NB4 (cell line): ENCODE measurements at places on chromosomes 5 and 9.
A peak's percentile ranks its signal among the peaks of the same experiment; 100 is the strongest.

DNA sequence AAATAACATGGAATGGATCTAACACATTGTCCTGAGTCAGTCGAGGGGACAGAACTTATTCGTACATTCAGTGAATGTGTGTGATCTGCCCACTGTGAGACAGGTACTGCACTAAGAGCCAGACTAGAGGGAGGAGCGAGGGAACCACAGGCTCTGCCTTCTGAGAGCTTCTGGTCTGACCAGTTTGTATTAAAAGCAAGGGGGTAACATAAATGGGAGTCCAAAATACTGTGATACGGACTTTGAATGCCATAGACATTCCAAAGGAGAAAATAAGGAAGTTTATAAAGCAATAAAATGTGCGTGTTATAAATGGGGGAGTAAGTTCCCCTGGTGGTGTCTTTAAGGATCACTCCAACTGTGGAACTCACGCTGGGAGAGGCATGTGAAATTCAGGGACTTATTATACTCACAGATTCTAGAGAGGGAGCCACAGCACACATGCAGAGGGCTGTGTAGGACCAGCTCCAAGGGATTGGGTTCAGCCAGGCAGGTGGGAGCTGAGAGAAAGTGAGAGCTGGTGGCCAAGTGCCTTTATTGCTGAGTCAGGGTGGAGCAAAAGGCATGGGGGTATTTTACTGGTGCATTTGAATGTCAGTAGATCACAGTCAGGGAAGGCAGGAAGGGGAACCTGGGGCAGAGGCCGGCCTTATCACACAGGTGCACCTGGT lies 186.5 kb upstream of the WWC1 start:
- DNase-seq: no peak

DNA sequence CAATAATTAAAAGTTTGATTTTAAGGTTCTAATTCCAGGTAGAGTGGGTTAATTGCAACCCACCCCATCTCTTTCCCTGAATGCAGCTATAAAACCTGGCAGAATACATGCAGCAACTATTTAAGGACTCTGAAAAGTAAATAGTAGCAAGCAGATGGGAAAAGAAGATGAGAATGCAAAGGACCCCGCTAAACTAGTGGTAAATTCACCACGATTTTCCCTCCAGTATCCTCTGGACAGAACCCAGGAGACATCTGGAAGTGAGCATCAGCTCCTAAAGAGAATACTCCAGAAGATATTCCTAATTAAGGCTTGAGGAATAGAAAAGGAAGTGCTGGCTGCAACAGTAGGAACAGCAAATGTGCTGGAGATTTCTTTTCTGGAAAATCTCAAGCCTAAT lies 170.9 kb downstream of the FRMD3 start:
- DNase-seq: no peak

DNA sequence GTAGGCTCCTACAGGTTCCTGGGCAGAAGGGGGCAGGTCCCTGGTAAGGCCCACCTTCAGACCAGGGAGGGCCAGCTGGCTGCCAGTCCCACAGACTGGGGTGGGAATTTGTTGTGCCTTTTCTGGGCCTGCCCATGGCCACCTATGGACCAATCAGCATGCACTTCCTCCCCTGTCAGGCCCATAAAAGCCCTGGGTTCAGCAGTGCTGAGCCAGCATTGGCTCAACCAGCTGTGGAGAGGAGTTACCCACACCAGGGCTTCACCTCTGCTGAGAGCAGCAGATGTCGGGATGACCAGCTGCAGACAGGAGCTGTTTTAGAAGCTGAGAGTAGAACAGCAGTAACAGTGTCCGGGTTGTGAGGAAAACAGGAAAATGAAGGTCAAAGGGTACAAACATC lies 373.4 kb upstream of the ACO1 start:
- peak; percentile 12 for DNase-seq

GRCh38 chr9:20242510-20243189 lies 379.6 kb downstream of the MLLT3 start:
- peak; percentile 23 for DNase-seq

GRCh38 chr9:94928691-94929368 lies 202.3 kb downstream of the AOPEP start:
- DNase-seq: no peak

DNA sequence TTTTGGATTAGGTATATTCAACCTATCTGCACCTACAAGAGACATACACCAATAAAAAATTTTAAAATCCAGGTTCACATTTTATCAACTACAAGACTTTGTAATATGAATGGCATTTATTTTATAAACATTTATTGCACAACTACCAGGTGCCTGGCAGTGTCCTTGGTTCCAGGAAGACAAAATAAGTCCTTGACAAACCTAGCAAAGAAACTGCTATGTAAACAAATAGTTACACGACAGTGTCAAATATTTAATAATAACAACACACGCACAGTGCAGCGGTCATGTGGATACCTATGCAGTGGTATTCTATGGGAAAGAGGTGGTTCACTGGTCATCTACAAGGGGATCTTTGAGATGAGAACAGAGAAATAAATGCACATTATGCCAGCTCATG lies 120.7 kb downstream of the MYO10 start:
- DNase-seq: no peak

GRCh38 chr5:78286290-78286689 lies 8.2 kb downstream of the AP3B1 start:
- peak; percentile 75 for DNase-seq

DNA sequence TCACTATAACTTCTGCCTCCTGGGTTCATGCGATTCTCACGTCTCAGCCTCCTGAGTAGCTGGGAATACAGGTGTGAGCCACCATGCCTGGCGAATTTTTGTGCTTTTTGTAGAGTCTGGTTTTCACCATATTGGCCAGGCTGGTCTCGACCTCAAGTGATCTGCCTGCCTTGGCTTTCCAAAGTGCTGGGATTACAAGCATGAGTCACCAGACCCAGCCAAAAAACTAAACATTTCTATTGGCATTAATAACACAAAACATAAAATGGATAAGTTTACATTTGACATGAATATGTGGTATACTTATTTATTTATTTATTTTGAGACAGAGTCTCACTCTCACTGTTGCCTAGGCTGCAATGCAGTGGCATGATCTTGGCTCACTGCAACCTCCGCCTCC lies 13.6 kb upstream of the REEP5 start:
- DNase-seq: no peak
